Cerebellum (tissue), 4 donors: ENCODE measurements at places on chromosomes 13 and 19. TPM values are rescaled to one million over a fixed set of nuclear protein-coding genes. Genes with fewer than 3 reads are reported as not detected.

DNA sequence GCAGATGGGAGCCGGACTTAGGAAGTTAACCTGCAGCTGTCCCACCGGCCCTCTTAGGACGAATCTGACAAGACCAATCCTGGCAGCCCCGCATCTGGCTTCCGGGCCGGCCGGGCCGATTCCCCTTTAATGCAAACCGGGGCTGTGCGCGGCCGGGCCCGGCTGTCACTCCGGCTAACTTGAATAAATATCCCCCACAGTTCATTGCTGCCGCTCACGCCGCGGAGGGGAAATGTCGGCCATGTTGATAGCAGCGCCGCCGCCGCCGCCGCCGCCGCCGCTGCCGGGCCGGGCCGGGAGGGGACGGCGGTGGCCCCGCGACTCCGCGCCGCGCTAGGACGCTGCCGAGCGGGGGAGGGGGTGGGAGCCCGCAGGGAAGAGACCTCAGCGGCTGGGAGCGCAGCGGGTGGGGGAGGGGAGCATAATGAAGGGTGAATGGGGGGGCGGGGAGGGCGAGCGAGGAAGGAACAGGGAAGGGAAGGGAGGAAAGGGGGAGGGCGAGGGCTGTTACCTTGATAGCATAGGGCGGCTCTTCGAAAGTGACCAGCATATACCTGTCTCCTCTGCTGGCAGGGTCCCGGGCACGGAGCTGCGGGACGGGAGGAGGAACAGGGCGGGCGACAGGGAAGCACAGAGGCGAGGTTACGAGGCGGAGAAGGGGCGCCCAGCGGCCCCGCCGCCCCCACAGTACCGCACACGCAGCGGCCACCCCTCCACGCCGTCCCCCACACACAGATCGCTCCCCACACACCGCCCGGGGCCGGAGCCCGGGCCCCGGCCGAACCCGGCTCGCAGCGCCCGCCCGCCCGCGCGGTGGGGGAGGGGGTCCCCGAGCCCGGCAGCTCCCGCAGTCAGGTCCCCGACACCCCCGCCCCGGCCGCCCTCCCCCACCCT lies 1.1 kb downstream of the INTS6 start:
- DNase-seq = peak; percentile 67

- DNase-seq = no peak
Measured at GRCh38 chr19:51001515-51001914, at the start of gene KLK8. TSS of gene KLK8 (minus strand) at chr19:51001604. CDS start at chr19:51001167, 437 bp downstream.

The SYNGR4 gene
- total RNA-seq = 0.27 TPM

The CCL25 gene
- total RNA-seq = not detected

DNA sequence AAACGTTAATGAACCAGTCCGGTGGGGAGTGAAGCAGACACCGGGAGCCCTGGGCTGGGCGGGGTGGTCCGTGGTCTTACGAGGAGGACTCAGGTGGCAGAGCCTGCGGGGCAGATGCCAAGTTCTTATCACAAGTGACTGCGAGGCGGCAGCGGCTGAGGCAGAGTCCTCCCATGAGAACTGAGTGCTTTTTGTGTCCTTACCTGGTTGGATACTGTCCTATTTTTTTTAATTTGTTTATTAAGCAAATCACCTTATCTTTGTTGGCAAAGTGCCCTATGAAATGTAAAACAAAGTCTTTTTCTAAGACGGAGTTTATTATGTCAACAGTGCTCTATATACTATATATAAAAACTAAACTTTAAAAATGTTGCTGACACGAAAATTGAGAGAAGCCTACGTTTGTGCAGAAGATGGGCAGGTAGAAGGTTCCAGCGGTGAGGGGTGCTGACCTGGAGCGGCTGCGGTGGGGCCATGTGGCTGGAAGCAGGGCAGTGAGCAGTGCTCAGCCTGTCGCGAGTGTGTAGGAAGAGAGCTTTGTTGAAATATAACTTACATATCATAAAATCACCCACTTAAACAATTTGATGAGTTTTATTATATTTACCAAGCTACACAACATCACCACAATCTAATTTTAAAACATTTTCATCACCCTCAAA lies 82.2 kb downstream of the ATP11A start:
- DNase-seq = no peak

The SYNE4 gene
- total RNA-seq = 0.36 TPM

DNA sequence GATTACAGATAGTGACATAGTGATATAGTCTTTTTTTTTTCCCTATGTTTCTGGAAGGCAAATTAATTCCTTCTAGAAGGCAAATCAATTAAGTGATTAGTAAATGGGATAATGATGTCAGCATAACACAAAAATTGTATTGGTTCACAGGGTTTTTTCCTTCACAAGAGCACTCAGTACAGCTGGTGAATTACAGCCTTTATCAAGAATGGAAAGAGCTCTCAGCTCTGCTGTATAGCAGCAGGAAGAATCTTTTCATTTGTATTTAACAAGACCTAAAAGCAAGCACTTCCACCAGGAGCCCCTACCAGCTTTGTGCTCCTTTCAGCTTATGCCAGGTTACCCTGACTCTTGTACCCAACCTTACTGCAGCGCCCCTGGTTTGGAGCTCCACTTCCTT lies 90.8 kb downstream of the SERP2 start:
- no peak for DNase-seq

DNA sequence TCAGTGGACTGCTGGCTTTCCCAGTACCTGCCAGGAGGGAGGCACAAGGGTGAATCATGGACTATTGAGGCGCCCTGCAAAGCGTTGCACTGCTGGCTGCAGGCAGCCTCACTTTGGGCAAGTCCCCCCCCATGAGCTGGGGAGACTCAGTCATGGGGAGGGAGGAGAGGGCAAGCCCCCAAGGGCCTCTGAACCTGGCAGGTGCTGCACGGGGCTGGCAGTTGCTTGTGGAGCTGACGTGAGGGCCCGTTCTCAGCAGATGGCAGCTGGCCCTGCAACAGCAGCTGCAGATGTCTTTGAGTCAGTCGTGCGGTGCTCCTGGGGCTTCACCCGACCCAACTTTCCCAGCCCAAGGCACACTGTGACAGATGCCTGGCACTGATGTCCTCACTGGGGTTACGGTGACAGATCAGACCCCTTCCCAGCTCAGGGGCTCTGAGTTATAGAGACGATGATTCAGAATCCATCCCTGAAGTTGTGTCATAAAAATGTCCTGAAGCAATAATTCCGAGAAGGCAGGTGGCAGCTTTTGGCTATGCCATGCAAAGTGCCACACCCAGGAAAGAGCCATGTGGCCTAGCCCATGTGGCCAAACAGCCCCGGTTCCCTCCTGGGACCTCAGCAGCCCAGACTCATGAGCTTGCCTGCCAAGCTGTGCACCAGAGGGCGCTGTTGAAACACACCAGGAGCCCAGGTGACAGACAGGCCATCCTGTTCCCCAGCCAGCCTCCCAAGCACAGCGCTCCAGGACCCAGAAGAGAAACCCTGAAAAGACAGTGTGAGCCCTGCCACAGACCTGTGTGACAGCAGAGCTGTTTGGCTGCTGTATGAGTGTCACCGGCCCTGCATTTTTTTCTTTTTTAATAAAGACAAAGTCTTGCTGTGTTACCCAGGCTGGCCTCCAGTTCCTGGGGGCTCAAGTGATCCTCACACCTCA lies 53.6 kb upstream of the LDLR start:
- peak; percentile 74 for DNase-seq

DNA sequence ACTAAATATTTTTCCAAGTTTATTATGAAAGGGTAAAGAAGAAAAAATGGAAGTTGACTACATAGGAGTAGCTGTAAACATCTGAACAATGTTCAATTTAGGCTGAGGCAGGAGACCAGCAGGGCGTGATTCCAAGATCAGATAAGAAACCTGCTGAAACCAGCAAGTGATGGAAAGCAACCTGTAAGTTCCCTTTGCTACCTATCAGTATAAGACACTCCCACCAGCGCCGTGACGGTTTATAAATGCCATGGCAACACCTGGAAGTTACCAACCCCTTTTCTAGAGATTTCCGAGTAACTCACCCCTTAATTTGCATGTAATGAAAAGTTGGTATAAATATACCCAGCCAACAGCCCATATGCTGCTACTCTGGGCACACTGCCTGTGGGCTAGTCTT lies 1.1 kb upstream of the ZNF45 start:
- DNase-seq = no peak

- DNase-seq = no peak
Measured at GRCh38 chr19:58579473-58580142, 6.5 kb upstream of the MZF1 start.

The DPF1 gene
- total RNA-seq = 16.6 TPM

GRCh38 chr19:5113633-5114586 lies 145.0 kb downstream of the KDM4B start:
- DNase-seq = no peak

The GPR4 gene
- 0.36 TPM for total RNA-seq

DNA sequence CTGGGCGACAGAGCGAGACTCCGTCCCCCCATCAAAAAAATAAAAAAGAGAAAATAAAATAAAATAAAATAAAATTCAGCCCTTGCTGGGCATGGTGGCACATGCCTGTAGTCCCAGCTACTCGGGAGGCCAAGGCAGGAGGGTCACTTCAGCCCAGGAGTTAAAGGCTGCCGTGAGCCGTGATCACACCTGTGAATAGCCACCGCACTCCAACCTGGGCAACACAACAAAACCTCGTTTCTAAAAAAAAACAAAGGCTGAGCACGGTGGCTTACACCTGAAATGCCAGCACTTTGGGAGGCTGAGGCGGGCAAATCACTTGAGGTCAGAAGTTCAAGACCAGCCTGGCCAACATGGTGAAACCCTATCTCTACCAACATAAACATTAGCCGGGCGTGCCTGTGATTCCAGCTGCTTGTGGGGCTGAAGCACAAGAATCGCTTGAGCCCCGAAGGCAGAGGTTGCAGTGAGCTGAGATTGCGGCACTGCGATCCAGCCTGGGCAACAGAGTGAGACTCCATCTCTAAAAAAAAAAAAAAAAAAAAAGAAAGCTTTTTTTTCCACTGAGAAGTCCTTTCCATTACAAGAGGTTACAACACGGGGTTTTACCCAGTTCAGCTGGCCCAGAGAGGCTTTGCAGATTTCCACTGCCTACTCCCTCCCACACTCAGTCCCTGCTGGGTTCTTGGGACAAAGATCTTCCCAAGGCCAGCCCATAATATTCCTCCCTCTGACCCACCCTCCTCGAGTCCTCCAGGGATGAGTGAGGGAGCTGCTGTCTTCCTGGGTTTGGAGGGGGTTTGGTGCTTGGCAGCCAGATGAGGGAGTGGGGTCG lies 6.4 kb downstream of the ANGPTL4 start:
- DNase-seq = no peak

- no peak for DNase-seq
Measured at GRCh38 chr13:97879646-97880310, 73.7 kb upstream of the IPO5 start.

GRCh38 chr13:110714797-110715394 lies 1.4 kb downstream of the ING1 start:
- DNase-seq = peak; percentile 40

The PRR36 gene
- total RNA-seq = 2.4 TPM

DNA sequence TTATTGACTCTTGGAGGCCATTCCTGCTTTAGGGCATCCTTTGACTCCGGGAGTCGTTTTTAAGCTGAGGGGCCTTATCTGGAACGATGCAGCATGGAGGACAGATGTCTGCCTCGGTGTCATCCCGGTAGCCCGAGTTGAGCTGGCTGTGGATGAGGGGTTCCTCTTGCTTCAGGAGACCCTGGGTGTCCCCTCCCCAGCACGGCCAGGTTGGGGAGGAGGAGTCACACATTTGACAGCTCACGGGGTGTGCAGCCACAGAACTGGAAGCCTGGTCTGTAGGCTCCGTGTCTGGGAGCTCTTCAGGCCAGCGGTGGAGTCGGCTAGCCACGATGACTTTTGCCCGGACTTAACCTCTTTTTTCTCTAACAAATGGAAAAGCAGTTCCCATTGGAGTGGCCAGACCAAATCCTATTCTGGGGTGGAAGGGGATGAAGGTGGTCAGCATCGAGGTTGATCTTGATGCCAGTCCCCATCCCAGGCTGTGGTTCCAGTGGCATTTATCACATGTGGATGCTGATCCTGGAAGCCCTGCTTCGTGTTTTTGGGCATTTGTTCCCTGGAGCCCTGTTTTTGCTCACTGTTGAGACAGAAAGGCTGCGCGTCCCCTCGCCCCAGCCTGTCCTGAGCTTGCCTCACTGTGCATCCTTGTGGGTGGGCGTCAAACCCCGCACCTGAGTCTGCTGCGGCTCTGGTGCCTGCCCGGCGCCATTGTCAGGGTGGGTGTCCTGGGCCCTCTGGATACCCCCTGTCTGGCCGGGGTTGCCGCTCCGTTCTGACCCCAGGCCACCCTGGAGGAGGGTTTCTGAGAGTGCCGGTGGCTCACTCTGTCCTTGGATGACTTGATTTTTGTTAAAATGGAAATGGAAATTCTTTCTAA lies 12.0 kb downstream of the TFDP1 start:
- DNase-seq = no peak

The COX7A1 gene
- 1.8 TPM for total RNA-seq

The KLK15 gene
- not detected for total RNA-seq

The SLITRK1 gene
- total RNA-seq = 11.0 TPM

The GZMM gene
- total RNA-seq = not detected

DNA sequence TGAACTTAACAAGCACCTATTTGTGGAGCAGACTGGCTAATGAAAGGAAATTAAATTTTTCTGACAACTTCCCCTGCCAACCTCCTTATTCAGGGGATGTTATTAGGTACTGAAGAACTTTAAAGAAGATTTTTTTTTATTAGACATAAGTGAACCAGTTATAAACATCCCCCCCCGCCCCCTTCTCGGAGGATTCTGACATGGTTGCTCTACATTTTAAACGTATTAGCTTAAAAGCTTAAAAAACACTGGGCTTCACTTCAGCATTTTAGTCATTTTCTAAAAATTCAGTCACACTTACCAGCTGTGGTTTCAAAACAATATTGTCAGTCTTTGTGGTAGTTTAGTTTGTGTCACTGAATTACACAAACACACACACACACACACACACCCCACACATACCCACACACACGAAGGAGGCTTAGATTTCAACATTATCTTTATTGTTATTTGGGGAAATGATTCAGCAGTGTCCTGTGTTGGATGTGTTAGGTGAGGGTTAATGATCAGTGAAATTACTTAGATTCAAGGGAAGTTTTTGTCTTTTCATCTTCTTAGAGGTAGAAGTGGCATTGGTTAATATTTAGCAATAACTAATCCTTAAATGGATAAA lies 145.7 kb downstream of the PCCA start:
- DNase-seq = no peak

GRCh38 chr19:54947381-54947780 lies at the start of gene NLRP7:
TSS of gene NLRP7 (minus strand) at chr19:54947530.
- no peak for DNase-seq

- DNase-seq = peak; percentile 45
Measured at GRCh38 chr13:31982540-31982939, 49.0 kb upstream of the FRY start.

DNA sequence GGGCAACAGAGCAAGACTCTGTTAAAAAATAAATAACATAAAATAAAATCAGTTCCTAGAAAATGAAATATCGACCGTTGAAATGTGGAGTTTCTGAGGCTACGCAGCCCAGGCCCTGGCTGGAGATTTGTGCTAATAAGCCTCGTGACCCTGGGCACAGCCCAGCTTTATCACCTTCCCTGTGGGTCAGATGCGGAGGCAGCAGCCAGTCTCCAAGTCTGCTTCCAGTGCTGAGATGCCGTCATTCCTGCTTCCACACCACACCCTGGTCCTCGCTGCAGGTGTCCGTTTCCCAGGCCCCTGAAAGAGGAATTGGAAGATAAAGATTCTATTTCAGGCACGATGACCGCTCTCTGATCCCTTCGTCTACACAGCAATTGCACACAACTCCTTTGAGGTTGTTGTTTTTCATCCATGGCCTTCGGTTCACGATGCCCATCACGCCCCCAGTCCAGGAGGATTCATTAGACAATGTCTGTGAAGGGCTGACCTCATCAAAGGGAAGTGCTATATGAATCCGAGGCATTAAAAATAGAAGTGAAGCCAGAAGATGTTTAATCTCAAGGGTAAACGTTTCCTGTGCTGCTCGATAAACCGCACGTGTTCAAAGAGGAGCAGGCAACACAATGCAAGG lies 48.3 kb upstream of the ATP11A start:
- DNase-seq = no peak

The C19orf73 gene
- 1.5 TPM for total RNA-seq

- no peak for DNase-seq
Measured at GRCh38 chr13:113937527-113938180, 36.2 kb downstream of the C13orf46 start.
